SW 1271 (cell line): ENCODE measurements at places on chromosomes 7 and 10.

- no peak for DNase-seq
Measured at GRCh38 chr7:81846398-81846797, 76.6 kb upstream of the HGF start.

GRCh38 chr10:69051303-69051702 lies 36.6 kb upstream of the SRGN start:
- DNase-seq: no peak

DNA sequence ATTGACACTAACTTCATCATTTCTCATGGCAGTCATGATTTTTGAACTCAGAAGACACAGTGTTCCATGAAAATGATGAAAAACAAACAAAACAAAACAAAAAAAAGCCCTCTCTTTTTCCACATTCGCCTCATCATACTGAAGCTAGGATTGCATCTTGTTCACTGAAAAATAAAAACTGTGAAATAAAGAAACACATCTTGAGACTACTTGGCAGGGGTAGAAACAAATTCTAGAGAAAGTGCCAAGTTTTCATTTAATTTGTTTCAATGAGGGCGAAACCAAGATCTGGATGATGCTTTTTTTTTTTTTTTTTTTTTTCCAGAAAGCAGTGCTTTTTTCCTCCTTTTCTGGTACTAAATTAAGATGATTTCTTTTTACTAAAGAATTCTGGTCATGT lies 350.4 kb upstream of the ETV1 start:
- DNase-seq: no peak

DNA sequence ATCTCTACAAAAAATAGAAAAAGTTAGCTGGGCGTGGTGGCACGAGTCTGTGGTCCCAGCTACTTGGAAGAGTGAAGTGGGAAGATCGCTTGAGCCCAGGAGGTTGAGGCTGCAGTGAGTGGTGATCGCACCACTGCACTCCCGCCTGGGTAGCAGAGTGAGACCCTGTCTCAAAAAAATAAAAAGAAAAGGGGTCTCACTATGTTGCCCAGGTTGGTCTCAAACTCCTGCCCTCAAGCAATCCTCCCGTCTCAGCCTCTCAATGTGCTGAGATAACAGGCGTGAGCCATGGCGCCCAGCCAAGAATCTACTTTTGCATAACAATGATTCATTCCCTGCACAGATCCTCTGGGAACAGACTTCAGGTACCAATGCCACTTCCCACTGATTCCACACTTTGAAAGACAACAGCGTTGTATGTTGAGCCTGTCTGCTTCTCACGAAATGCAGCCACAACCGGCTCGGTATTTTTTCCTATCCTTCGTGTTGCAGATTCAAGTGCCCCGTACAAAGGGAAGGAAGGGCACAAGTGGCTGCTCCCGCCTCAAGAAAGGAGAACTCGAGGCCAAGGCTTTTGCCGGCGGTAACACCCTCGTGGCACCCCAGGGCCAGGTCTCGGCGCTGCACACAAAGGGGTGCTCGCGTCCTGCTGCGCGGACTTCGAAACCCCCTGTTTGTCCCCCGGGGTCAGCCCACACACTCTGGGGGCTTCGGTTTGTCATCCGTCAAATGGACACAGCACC lies 745 bp downstream of the DAGLB start:
- peak; percentile 68 for DNase-seq

- no peak for DNase-seq
Measured at GRCh38 chr7:12470930-12471329, 67.3 kb upstream of the VWDE start.

DNA sequence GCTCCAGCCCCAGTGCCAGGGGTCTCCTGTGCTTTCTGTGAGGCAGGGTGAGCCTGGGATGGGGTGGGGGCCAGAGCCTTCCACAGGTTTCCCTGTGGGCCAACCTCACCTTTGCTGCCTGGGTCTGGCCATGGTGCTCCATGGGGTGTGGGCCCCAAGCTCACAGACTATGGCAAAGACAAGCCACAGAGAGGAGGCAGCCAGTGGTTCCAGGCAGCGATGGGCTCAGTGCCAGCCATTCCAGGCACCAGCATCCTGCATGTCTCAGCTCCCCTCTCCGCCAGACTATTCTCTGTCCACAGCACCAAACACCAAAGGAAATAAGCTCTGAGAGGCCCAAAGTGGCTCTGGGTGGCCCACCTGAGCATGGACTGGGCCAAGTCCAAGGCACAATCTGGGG lies 133.5 kb downstream of the PTPN20 start:
- no peak for DNase-seq

- no peak for DNase-seq
Measured at GRCh38 chr7:17678896-17679295, 261.4 kb downstream of the SNX13 start.

GRCh38 chr10:129491123-129491734 lies 24.2 kb downstream of the MGMT start:
- DNase-seq: no peak

- no peak for DNase-seq
Measured at GRCh38 chr7:77479536-77480088, 57.5 kb upstream of the PTPN12 start.

GRCh38 chr7:145779140-145779539 lies 337.5 kb upstream of the CNTNAP2 start:
- DNase-seq: no peak

GRCh38 chr7:20282959-20283358 lies 47.7 kb upstream of the ITGB8 start:
- DNase-seq: no peak

- peak; percentile 49 for DNase-seq
Measured at GRCh38 chr7:92461027-92462003, 14.0 kb downstream of the GATAD1 start.
